ENCODE measurements at places on chromosomes 6 and 20.

DNA sequence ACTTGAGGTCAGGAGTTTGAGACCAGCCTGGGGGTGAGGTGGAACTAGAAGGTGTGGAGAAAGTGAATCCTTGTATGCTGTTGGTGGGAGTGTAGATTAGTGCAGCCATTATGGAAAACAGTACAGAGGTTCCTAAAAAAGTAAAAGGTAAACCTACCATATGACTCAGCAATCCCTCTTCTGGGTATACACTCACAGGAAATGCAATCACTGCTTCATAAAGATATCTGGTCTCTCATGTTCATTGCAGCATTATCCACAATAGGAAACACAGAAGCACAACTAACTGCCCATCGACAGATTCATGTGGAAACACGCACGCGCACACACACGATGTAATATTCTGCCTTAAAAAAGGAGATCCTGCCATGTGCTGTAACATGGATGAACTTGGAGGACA, 66.7 kb downstream of the CDC5L start:
- no peak for DNase-seq

DNA sequence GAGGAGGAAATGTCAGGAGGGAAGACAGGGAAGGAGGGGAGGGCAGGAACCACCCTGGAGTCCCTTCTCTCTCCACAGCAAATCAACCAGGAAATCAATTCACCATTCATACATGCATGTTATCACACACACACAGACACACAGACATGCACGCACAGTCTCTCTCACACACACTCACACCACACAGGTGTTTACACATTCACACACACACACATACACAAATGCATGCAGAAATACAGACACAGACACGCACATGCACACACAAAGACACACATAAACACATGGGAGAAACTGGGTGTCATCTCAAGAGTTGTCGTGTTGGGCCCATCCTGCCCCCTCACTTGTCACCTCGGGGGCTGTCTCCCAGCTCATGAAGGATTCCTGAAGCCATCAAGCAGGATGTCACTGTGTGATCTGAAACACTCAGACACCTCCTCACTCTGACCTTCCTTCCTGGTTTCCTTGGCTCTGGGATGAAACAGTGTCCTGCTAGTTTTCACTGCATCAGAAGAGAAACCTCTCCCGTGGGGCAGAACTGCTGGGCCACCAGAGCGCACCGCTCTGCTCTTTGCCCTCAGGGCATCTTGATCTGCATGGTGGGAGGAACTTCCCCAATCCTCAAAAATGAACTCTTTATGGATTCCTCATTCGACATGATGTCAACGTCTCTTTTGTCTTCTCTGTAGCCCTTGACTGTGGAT, 9.2 kb downstream of the RAET1G start:
- no peak for DNase-seq

DNA sequence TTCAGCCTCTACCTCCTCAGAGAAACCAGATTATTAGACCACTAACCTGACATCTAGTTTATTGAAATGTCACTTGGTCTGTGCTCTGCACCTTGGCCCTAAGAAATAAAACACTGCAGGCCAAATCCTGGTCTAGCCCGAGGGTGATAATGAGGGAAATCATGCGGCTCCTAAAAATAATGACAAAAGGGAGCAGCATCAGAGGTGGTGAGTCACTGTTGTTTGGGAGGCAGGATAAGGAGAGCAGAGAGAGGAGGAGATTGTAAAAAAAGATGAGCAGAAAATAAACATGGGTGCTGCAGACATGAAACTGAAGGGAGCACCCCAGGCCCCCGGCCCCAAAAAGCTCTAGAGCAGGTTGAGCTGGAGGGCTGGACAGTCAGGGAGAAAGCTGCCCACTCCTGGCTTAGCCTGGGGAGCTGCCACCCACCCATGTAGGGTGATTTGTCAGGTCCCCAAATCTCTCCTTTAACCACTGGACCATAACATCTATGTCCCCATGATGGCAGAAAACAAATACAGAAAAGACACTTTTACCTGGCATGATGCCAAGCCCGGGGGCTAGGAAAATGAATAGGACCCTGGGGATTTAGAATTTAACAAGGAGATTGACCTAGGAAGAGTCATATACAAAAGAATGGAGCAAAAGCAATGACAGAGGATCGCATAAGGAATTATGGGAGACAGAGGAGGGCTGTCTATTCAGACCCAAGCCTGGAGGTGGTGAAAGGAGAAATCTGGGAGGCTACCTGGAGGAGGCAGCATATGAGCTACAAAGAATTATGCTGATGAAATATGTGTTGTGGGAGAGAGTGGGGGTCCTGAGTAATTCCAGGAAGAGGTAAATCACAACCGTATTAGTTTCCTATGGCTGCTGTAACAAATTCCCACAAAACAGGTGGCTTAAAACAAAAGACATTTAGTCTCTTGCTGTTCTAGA, 103.7 kb downstream of the SNAP25 start:
- DNase-seq = no peak

- DNase-seq = no peak
Measured at GRCh38 chr6:44315516-44315915, 2.4 kb upstream of the AARS2 start.

DNA sequence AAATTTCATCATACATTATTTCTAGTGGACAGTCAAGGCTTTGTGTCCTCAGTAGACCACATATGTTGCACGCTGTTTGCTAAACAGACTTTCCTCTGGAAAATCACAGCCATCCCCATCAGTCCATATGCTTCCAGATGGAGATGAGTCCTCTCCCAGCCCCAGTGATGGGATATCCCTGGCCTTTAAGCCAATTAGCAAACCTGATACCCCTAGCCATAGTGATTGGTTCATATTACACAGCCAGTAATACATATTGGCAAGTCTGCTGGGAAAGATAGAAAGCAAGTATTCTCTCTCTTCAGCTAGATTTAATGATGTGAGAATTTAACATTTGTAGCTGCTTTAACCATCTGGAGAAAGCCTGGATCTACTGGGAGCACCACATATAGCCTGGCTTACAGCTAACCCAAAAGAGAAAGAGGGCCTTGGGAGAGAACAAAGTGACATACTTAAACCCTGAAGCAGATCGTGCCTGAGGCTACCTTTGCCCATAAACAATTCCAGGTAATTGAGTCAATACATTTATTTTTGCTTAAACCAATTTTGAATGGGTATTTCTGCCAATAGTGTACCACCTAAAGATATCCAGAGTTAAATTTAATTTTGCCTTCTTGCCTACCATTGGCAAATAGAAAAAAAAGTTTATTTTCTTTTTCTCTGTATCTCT, 103.5 kb upstream of the HIVEP1 start:
- DNase-seq = no peak

- no peak for DNase-seq
Measured at GRCh38 chr6:81308577-81309279, 443.8 kb downstream of the TENT5A start.

DNA sequence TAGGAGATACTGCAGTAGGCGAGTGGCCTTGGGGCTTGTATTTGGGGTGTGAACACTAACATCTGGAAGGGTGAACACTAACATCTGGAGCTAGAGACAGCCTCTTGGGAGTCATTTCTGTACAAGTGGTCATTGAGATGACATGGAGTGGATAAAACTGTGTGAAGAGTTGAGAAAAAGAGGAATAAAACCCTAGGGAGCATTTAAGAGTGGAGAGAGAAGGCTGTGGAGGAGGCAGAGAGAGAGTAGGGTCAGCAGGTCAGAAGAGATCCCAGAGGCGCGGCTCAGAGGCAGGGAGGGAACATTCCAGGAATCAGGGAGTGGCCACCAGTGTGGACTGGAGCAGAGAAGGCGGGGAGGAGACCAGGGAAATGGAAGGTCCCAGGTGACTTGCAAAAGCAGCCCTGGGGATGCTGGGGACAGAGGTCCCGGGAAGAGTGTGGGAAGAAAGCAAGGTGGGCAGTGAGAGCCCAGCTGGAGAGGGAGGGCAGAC, 202.0 kb upstream of the RNF24 start:
- peak; percentile 28 for DNase-seq

- no peak for DNase-seq
Measured at GRCh38 chr6:149766156-149766769, 16.7 kb downstream of the PCMT1 start.

DNA sequence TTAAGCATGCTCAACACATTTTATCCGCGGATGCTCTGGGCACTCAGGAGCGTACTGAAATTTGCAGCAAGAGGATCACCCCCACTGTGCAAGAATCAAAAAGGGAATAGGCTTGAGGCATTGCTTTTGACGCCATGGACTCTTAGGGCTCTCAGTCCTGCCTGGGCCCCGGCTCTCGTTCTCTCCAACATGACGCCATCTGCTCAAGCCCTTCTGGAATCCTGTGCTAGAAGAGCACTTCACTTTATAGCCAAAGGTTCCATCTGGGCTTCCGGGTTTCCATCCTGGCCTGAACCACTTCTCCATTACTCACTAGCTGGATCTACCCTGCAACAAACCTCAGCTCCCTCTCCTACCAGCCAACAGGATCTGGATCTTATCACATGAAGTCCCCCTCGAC, 105.3 kb downstream of the FOXF2 start:
- no peak for DNase-seq

DNA sequence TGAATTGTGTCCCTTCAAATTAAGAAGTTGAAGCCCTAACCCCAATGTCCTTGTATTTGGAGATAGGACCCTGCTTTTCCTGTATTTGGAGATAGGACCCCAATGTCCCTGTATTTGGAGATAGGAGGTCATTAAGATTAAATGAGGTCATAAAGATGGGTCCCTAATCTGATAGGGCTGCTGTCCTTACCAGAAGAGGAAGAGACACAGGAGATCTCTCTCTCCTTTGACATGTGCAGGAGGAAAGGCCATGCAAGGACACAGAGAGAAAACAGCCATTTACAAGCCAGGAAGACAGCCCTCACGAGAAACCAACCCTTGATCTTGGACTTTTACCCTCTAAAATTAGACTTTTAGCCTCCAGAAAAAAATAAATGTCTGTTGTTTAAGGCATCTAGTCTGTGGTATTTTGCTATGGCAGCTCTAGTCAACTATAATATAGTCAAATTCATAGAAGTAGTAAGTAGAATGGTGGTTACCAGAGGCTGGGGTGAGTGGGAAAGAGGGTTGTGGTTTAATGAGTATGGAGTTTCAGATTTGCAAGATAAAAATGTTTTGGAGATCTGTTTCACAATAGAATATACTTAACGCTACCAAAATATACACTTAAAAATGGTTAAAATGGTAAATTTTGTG, 59.3 kb downstream of the UBE3D start:
- no peak for DNase-seq

DNA sequence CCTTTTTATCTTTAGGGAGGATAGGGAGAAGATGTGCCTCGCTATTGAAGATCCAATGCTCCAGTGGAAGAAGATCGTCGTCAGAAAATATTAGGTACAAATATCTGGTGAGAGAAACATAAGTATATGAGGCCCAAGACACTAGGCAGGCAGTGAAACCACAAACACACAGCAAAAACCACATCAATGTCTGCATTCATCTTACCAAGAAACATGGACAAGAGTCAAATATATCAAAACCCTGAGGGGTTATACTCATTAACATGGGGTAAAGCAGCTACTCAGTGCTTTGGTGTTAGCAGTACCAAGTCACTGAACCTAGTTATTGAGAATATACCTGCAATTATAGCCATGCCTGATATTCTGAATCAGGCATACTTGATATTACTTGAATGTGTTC, 101.4 kb upstream of the FAM184A start:
- DNase-seq = no peak

DNA sequence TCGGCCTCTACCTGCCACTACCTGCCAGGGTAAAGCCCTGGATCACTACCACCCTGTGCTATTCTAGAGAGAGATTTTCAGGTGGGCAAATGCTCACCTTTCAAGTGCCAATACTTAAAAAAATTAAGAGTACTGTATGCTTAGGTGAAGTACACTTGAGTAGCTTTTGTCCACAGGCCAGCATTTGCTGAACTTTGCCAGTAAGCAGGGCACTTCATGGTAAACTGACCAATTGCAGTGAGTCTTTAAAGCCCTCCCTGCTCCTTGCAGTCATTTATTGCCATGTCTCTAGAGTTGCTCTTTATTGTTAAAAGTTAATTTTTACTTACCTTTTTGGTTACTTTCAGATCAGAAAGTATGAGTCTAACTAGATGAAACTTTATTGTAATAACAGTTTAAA, 58.5 kb downstream of the PLAGL1 start:
- no peak for DNase-seq

DNA sequence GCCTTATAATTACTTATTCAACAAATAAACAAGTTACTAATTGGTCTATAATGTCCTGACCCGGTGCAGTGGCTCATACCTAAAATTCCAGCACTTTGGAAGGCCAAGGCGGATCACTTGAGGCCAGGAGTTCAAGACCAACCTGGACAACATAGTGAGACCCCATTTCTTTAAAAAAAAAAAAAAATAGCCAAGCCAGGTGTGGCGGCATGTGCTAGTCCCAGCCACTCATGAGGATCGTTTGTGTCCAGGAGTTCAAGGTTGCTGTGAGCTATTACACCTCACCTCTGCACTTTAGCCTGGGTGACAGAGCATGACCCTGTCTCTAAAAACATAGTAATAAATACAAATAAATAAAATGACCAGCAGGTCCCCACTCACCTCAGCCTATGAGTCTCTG, 9.8 kb upstream of the UBE2V1 start:
- DNase-seq = no peak

- no peak for DNase-seq
Measured at GRCh38 chr6:155544677-155545076, 89.0 kb upstream of the NOX3 start.

GRCh38 chr6:14732226-14732843, 513.5 kb upstream of the JARID2 start:
- DNase-seq = no peak

- DNase-seq = peak; percentile 82
Measured at GRCh38 chr6:157535340-157536222, 154.6 kb downstream of the ZDHHC14 start.

- DNase-seq = no peak
Measured at GRCh38 chr6:4491501-4492260, 284.5 kb upstream of the CDYL start.
